ENCODE measurements at places on chromosomes 1 and 21.

- no peak for DNase-seq
These were observed 922 bp downstream of the CPT2 start for GRCh38 chr1:53197291-53198200.

DNA sequence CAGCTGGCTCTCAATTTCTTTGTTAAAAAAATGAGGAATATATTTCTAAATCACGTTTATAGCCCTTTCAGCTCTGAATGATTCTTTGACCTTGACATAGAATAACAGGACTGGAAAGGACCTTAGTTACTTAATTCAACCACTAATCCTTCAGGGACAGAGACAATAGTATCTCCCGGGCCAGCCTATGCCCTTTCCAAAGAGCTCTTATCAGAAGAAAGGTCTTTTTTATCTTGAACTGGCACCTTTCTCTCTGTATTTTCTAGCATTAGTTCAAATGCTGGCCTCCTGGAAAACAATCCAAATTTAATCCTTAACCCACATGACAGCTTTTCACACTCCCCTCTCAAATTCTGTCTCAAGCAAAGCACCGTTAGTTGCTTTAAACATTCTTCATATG, 44.8 kb upstream of the FBXO28 start:
- DNase-seq: no peak

DNA sequence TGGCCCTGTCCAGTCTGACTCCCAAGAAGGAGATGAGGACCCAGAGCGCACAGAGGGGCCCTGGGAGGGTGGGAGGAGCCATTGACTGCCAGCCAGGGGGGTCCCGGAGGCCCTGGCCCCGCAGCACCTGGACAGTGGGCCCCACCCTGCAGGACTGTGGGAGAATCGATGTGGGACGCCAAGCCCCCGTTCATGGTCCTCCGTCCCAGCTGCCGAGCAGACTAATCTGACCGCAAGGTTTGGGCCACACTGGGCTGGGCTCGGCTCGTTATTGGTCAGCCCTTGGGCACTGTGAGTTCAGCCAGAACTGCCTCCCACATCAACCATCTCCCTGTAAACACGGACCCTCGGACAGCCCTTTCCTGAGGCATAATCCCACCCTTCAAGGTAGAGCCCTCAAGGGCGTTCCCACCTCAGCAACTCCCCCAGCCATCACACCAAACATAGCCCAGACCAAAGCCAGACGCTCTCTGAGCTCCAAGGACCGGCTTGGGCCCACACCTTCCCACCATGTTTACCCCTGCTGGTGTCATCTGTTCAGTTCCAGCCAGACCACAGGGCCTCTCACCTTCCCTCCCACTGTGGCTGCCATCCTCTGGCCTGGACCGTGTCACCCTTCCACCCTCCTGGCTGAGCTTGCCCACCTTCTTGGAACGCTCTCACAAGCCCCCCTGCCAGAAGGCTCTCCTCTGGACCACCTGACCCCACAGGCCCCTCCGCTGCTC, 16.2 kb upstream of the POFUT2 start:
- DNase-seq: peak; percentile 7

DNA sequence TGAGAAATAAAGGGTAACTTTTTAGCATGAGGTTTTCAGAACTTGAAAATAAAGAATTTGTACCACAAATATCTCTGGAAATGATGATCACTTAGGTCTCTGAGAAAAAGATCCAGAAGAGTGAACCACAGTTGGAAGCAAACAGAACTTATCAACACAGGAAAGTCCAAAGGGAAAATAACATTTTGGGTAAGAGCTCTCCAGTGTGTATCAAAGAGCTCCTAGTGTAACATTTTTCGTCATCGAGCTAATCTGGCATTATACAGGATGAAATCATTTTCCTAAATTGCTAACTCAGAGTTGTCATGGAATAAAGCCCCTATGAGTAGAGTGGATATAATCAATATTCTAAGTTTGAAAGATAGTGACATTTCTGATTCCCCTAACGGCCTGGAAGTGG, 104.0 kb downstream of the LMO4 start:
- DNase-seq: no peak

DNA sequence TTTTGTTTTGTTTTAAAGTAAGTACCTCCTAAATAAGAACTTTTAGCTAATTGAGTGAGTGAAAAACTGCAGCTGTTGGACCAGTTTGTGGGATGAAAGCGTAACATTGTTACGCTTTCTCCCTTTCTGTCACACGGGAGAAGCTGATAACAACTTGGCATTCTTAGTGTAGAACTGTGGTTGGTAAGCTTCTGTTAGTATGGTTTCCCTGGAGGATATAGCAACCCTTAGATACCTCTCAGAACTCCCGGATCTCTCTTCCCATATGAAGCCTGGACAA, 98.2 kb downstream of the CACHD1 start:
- no peak for DNase-seq

- DNase-seq: no peak
These were observed 101.4 kb downstream of the PLXNA2 start for GRCh38 chr1:208142590-208143382.

- DNase-seq: no peak
These were observed 58.2 kb downstream of the DNTTIP2 start for GRCh38 chr1:93820554-93821422.

DNA sequence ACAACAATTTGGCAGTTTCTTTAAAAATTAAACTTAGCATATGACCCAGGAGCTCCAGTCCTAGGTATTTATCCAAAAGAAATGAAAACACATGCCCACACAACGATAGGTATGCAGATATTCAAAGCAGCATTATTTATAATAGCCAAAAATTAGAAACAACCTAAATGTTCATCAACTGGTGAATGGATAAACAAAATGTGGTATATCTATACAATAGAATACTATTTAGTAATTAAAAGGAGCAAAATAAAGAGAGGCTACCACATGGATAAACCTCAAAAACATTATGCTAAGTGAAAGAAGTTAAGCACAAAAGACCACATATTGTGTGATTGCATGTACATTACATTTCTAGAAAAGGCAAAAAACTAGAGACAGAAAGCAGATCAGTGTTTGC, 51.3 kb downstream of the ROR1 start:
- no peak for DNase-seq

DNA sequence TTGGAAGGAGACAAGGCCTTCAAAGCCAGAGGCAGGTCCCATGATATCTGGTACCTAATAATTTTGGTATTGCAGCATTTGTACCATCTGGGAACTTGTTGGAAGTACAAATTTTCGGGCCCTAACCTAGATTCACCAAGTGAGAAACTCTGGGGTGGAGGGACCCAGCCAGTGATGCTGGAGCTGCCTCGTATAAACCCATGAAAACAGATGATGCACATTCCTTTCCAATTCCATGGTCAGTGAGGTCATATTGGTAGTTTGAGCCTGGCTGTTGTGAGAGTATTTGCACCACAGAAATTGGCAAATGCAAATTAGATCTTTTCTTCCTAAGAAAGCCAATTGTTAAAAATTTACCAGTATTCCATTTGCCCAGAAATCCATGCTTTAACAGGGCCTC, 269.6 kb upstream of the PLXNA2 start:
- no peak for DNase-seq

- DNase-seq: peak; percentile 43
These were observed 235.7 kb upstream of the RAB4A start for GRCh38 chr1:229035054-229035747.

DNA sequence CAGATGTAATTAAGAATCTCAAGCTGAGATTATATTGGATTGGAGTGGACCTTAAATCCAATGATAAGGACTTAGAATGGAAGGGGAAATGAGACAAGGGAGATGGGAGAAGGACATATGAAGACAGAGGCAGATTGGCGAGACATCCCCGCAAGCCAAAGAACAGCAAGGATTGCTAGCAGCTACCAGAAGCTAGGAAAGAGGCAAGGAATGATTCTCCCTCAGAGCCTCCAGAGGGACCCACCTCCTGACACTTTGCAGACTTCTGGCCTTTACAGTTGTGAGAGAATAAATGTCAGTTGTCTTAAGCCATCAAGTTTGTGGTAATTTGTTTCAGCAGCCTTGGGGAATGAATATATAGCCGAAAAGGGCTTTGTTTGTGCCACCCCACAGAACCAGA, 20.7 kb downstream of the METTL13 start:
- no peak for DNase-seq

GRCh38 chr1:86191958-86192357, 35.4 kb upstream of the COL24A1 start:
- no peak for DNase-seq

DNA sequence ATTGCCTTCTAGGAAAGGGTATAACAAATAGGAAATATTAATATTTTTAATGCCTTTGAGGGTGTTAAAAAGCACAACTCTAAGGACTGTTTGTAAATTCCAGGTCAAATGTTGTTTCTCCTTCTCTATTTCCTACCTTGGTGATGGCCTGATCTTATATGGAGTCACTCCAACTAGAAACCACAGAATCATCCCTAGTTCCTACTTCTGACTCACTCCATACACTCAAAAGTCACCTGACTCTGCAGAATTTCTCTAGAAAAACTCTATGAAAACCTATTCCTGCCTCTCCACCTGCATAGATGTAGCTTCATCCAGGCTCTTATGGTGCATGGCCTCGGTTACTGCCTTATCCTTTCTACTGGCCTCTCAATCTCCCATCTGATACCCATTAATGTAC, 14.5 kb downstream of the RGS4 start:
- no peak for DNase-seq

DNA sequence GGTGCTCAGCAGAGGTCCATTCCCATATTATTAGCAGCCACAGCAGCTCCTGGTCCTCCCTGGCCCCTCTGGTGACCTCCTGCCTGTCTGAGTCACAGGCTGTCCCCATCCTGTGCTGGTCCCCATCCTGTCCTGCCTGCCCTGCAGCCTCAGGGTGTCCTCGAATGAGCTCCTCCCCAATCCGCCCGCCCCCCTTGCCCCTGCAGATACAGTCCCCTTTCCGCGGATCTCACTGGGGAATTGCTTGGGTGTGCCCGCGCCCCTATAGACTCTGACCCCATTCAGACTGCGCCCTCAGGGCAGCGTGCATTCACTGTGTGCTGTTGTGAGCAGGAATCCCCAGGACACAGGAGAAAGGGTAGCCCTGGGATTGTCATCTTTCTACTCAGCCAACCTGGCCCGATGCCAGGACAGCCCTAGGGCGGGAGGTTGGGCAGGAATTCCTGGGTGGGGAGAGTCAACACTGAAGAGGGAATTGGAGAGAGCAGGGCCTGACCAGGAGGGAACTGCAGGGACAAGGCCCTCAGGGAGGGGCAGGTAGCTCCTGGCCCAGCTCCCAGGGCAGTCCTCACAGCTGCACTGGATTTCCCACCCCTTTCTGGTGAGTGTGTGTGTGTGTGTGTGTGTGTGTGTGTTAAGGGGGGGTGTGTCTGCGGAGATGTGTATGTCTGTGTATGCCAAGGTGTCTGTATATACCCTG, 1.1 kb upstream of the GUCA2A start:
- DNase-seq: peak; percentile 77

DNA sequence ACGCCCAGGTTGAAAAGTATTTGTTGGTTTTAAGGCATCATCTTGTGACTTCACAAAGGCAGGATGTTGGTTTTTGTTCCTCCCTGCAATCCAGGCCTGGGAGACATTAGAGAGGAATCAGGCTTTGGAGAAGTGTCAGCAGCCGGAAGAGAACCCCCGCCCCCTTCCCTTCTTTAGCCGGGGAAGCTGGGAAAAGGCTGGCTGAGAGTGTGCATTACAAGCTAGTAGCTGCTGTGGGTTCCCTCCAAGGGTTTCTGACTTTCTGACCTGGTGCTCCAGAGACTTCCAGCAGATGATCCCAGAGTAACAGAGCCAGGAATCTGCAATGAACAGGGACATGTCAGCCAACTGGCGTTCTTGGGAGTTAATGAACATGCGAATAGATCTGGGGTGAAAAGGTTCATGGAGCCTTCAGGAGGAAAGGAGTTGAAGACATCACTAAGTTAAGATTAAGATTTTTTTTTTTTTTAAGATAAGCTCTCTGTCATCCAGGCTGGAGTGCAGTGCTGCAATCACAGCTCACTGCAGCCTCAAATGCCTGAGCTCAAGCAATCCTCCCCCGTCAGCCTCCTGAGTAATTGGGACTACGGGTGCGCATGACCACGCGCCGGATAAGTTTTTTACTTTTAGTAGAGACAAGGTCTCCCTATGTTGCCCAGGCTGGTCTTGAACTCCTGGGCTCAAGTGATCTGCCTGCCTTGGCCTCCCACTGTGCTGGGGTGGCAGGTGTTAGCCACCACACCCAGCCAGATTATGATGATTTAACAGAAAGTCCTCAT, 7.5 kb downstream of the DISP3 start:
- no peak for DNase-seq

GRCh38 chr21:43611598-43612369, 47.5 kb downstream of the HSF2BP start:
- peak; percentile 78 for DNase-seq

GRCh38 chr1:211627259-211627658, 48.2 kb downstream of the NEK2 start:
- no peak for DNase-seq

DNA sequence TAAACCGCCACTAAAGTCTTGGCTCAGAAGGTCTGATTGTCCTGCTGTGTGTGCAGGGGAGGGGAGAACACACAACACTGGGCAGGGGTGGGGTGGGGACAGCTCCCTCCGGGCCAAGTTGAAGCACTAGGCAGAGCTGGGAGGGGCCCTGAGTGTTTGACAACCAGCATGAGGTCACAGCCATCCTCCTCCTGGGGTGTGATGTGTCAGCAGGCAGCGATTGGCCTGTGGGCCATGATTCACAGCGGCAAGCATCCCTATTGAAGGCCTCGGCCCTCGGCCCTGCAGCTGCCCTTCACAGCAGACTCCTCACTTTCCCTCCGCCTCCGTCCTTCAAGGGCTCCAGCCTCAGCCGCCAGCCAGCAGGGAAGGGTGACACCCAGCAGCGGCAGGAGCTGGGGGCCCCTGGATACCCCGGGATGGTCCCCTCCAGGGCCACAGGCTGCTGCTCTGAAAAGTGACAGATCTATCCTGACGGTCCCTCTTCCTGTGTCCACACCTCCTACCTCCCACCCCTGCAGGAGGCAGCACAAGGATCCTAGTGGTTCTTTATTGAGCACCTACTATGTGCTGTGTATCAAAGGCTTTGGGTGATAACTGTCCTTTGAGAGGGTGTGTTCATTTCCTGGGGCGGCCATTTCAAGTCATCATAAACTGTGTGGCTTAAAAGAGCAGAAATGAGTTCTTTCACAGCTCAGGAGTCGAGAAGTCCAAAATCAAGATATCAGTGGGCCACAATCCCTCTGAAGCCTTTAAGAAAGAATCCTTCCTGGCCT, 66.0 kb upstream of the SLC25A33 start:
- no peak for DNase-seq

- no peak for DNase-seq
These were observed 146.4 kb upstream of the IVNS1ABP start for GRCh38 chr1:185463433-185463832.

DNA sequence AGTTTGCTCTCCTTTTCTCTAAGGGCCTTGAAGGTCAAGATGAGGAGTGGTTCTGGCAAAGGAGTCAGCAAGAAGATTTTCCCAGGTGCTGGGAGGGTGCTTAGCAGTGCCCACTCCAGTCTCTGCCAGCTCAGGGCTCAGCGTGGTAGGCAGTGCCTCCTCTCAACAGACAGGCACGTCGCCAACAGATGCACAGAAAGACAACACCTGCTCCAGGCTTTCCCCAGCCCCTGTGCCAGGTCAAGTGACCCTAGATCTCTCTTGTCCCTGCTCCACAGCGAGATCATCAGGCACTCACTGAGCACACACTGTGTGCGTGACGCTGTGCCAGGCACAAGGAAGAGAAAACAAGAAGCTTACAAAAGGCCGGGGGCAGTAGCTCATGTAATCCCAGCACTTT, 86.0 kb downstream of the CASZ1 start:
- DNase-seq: no peak

- DNase-seq: no peak
These were observed 78.4 kb upstream of the SLC45A1 start for GRCh38 chr1:8239306-8240023.

- DNase-seq: no peak
These were observed 32.7 kb downstream of the SUSD4 start for GRCh38 chr1:223331301-223331700.

- DNase-seq: no peak
These were observed 36.1 kb downstream of the CLSTN1 start for GRCh38 chr1:9787702-9788101.
